ENCODE measurements at places on chromosomes 4 and X.
A peak's percentile ranks its signal among the peaks of the same experiment; 100 is the strongest.

DNA sequence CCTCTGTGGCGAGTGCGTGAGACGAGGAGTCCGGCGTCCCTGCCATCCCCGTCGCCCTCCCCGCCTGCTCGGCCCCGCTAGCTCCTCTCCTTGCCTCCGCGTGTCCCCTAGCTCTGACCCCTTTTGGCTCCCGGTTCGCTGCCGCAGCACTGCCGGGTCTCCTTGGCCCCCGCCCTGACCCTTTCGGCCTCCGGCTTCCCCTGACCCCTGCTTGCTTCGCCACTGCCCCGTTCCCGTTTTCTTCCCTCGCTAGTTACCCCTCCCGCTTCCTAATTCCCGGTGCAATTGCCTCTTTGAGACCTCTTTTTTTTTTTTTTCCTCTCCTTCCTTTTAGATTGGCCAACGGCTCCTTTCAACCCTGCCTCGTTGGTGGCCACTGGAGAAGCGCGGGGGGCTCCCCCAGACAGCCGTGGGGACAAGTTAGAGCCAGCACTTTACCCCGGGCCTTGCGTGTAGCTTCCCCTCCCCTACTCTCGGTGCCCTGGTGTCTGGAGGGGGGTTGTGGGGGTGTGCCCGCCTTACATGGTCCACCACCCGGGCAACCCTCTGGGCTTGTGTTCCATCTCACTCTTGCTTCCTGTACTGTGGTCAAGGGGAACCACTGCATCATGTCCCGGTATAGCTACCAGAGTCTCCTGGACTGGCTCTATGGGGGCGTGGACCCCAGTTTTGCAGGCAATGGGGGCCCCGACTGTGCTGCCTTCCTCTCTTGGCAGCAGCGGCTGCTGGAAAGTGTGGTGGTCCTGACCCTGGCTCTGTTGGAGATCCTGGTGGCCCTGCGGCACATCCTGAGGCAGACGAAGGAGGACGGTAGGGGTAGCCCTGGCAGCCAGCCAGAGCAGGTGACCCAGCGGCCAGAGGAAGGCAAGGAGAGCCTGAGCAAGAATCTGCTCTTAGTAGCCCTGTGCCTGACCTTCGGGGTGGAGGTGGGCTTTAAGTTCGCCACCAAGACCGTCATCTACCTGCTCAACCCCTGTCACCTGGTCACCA is 548 bp downstream of the TMEM164 start:
- DNase-seq: no peak
- peak overlapping the region; percentile 76 for H3K4me3 ChIP-seq
- peak overlapping the region; percentile 73 for H3K27ac ChIP-seq
- H3K27me3 ChIP-seq: no peaks in the 10 kb centered on the region

DNA sequence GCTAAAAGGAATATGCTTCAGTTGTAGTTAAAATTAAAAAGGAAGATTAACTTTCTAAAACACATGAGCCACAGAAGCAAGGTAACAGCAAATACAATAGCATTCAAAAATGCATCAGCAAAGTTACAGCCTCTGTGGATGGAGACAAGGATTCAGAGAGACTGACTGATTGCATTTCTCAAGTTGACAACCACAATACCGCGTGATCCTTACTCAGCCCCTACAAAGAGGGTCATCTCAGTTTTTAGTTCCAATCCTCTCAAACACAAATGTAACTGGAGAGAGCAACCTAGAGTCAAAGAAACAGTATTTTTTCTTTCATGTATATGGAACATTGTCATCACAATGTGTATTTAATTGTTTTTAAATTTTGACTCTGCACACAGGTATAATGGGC is 14.2 kb upstream of the C1QTNF7 start:
- no peaks in the 10 kb centered on the region for H3K27me3 ChIP-seq
- H3K4me1 ChIP-seq: peaks cover 61% of the 10 kb centered on the region
- no peak overlapping the region for H3K4me3 ChIP-seq
- H3K36me3 ChIP-seq: no peaks in the 10 kb centered on the region

DNA sequence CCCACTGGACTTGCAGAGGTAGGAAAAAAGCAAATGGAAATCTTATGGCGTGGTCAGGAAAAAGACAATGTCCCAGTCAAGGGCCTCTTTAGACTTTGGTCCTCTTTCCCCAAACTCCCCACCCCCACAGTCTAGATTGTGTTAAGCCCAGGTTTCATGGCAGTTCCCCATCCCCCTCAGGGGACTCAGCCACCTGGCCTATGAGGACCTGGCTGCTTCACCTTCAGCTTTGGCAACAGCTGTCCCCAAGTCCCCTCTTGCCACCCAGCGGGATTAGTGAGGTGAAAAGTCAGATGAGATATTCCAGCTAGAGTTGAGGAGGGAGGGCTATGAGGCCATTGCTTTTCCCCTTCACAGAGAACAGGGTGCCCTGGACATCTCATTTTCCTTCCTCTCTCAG is 457 bp downstream of the RIPPLY1 start:
- no peaks in the 10 kb centered on the region for H3K4me1 ChIP-seq
- DNase-seq: no peak

DNA sequence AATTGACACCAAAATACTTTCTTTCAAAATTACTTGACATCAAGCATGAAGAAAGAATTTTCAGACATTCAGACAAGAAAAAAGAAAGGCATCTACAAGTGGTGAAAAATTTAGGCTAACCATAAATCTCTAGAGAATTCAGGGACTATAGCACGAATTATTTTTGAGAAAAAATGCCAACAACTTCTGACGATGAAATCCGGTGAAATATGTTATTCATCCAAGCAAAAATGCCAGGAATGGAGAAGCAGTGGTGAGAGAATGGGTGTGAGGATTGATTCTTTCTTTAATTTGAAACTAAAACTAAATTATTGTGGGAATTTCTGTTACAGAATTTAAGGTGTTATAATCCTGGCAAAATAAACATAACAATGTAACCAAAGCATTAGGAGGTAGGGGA is 69.4 kb upstream of the SORBS2 start:
- no peak for DNase-seq
- no peaks in the 10 kb centered on the region for H3K27me3 ChIP-seq
- no peak overlapping the region for H3K4me3 ChIP-seq
- H3K27ac ChIP-seq: no peak overlapping the region

DNA sequence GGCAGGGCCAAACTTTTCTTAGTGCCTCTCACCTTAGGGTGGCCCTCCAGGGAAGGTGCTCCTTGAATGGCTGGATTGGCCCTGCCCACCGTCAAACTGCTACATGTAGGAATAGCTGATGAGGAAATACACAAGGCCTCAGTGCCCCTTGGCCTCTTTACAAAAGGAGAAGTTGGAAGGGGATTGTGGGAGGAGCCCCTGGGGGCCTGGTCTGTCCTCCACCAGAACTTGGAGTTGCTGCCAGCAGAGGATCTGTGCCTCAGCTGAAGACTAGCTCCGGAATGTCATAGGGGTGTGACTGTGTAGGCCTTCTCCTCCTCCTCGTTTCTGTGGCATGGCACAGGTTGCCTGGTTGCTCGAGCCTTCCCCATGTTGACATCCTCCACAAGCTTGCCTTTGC is 142.7 kb downstream of the AMMECR1 start:
- no peaks in the 10 kb centered on the region for H3K36me3 ChIP-seq
- no peaks in the 10 kb centered on the region for H3K4me1 ChIP-seq
- no peak overlapping the region for H3K27ac ChIP-seq
- no peak overlapping the region for H3K4me3 ChIP-seq
- no peaks in the 10 kb centered on the region for H3K27me3 ChIP-seq
- DNase-seq: no peak

DNA sequence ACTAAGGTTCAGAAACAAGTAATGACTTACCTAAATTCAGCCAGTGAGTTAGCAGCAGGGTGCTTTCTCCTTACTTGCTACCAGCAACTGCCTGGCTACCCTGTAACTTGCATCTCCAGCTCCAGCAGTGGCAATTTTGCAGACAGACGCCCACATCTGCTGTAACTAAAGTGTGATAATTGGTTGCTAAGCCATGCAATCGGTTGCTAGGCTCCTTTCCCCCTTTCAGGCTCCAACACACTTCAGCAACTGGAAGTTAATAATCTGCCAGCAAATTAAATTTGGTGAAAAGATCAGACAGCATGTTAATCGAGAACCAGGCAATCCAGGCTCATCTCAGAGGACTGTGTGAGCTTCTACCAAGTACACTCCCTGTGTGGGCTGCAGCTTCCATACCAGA is 24.2 kb upstream of the ARHGEF9 start:
- no peak for DNase-seq
- H3K27ac ChIP-seq: no peak overlapping the region
- H3K36me3 ChIP-seq: no peaks in the 10 kb centered on the region
- no peaks in the 10 kb centered on the region for H3K27me3 ChIP-seq

DNA sequence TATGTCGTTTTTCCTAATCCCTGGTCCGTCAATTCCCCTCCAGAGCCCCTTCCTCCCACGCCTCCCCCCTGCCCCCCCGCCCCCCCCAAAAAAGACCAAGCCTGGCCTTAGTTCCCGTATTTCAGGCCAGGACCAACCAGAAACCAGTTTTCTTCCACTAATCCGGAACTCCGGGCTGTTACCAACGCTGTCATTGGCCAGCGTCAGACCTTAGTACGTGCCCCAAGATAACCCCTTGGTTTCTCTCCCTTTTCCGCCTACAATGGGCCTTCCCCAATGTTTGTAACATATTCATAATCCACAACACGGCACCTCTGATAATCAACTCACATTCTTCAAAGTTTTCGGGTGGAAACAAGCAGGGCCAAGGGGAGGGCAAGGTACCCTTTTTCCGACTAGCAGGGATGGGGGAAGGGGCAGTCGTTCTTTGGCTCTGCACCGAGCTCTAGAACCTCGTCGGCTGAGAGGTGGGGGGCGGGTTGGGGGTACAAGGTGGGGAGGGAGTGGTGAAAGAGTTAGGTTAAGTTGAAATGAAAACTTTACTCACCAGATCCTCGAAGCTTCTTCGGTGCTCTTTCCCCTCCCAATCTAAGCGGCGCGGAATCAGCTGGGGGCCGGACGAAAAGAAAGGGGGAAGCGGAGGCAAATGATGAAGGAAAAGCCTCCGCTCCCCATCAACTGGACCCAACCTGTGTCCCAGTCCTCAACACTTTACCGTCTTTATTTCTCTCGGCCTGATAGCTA is 1.5 kb downstream of the BRWD3 start:
- H3K4me1 ChIP-seq: no peaks in the 10 kb centered on the region
- H3K4me3 ChIP-seq: peak overlapping the region; percentile 87
- H3K36me3 ChIP-seq: no peaks in the 10 kb centered on the region
- DNase-seq: peak; percentile 37

DNA sequence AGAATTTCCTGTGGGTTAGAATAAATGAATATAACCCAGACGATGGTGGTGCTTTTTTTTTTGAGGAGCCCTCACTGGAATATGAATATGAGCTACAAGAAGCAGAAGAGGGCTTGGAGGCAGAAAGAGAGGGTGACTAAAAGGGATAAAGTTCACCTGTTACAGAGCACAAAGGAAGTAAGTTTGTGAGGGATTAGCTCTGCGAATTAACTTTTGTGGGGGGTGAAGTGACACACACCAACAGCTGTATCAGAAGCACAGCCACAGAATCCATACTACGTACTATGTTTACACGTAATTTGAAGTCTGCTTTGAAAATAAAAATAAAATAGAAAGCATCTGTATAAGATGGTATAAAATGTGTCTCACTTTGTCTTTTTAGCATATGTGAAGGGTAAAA is 963.6 kb upstream of the DIAPH2 start:
- DNase-seq: no peak
- H3K36me3 ChIP-seq: no peaks in the 10 kb centered on the region

GRCh38 chr4:140109292-140109691 is 44.7 kb downstream of the MAML3 start:
- no peaks in the 10 kb centered on the region for H3K27me3 ChIP-seq
- H3K4me3 ChIP-seq: no peak overlapping the region
- no peaks in the 10 kb centered on the region for H3K36me3 ChIP-seq
- DNase-seq: no peak
- H3K4me1 ChIP-seq: no peaks in the 10 kb centered on the region

DNA sequence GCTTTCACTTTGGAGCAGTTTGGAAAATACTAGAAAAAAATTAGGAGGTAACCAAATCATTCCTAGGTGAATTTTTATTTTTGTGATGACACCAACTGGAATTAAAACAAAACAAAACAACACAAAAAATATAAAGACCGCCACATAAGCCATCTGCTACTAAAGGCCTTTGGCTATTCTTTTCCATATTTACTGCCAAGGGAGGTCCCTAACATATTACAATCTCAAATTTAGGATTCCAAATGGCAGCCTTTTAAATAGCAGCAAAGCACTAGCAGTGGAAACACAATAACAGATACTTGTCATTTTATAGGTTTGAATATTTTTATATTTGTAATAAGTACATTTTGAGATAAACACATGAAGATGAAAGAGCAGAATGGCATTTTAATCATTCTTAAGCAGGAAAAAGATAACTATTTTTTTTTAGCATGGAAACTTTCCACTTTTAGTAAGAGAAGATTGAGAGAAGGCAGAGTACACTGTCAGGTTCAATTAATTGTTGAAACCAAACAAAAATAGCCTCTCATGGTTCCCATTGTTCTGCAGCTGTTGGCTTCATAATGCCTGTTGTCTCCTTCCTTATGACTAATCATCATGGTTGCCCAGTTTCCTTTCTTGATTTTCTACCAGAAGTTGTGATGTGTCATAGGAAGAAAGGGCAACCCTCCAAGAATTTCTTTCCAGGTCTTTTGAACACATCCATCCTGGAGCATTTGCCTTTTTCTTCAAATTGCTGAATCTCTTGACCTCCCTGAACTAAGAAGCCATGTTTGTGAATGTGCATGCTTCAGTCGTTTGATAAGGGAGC is 219.0 kb upstream of the EMCN start:
- H3K4me1 ChIP-seq: no peaks in the 10 kb centered on the region
- no peaks in the 10 kb centered on the region for H3K36me3 ChIP-seq
- no peak overlapping the region for H3K4me3 ChIP-seq

Data from thoracic aorta (tissue), 2 donors.